Stimulated activated CD8-positive, alpha-beta memory T cell treated with anti-CD3 and anti-CD28 coated beads, Interleukin-7, amount 100 ng/mL, for 1 hour (primary cell): ENCODE measurements at places on chromosomes 3 and 15.

GRCh38 chr15:78434134-78434533 is 3.9 kb upstream of the IREB2 start:
- DNase-seq, result no peak

GRCh38 chr3:29267226-29267625 is 13.6 kb upstream of the RBMS3 start:
- no peak for DNase-seq

- no peak for DNase-seq
These were observed 225.8 kb upstream of the SLCO3A1 start for GRCh38 chr15:91627473-91628278.

- DNase-seq, result no peak
These were observed 211.6 kb downstream of the RAP2B start for GRCh38 chr3:153373606-153374005.

DNA sequence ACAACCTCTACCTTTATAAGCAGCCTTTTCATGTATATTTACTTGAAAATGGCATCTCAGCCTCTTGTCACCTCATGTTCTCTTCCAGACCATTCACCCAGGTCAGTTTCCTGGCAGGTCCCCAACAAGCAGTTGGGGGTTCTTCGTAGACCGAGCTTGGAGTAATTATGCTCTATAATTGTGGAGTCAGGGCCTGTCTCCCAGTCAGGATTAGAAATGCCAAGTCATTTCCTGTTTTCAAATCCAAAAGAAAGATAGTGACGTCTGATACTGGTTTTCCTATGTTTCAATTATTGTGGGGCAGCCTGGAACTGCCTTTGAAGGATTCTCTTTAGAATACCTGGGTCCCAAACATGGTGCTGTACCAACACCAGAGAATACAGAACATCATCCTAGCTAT is 430.6 kb downstream of the MECOM start:
- DNase-seq, result no peak

DNA sequence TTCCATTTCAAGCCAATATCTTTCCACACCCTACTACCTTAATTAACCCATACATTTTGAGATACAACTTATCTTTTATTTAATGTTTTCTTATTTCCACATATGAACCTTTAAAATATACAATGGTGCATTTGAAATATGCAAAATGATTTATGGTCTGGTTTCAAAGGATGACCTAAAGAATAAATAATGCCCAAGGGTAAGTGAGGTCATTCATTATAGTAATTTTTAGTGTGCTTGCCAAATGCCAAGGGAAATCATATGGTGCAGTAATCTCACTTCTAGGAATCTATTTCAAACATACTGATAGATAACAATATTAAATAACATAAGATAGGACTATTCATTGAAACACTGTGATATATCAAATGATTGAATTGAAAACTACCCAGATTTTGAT is 1055.4 kb downstream of the AGBL1 start:
- DNase-seq, result no peak

- no peak for DNase-seq
These were observed 83.8 kb downstream of the PTPRG start for GRCh38 chr3:61645148-61645547.

GRCh38 chr15:78907577-78907976 is 34.9 kb downstream of the MORF4L1 start:
- no peak for DNase-seq

DNA sequence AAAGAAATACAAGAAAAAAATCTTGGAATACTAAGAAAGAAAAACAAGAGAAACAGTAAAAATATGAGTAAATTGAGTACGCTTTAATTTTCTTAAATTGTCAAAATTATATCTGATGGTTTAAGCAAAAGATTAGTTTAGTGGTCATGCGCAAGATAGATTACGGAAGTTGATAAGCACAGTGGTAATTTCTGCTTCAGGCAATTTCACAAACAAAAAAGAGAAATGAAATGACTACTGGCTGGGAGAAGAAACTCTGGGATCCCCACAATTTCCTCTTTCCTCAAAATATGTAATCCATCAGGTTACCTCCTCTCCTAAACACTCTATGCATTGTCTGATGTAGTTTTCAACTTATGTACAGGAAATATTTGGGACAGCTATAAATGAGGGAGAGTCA is 9.0 kb downstream of the MYD88 start:
- no peak for DNase-seq
